Body of pancreas (tissue), 4 donors: ENCODE measurements at places on chromosomes 3 and 15.
A peak's percentile ranks its signal among the peaks of the same experiment; 100 is the strongest.

GRCh38 chr3:14288833-14289451 is 110.3 kb downstream of the LSM3 start:
- DNase-seq: no peak

DNA sequence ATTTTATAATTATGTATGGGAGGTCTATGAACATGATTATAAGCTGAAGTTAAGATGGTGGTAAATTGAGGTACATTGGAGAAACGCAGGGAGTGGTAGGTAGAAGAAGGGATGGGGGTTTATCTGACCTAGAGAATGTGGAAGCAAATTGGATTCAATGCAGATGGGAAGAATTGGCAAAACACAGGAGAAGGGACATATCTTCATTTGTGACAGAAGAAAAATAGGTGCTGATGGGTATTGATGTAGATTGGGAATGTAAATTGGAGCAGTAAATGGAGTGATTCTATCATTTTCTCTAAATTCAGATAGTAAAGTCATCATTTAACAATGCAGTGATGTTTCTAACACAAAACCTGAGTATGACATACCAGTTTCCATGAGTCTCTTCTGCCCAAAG is 39.7 kb upstream of the AADAC start:
- no peak for DNase-seq

GRCh38 chr3:193049935-193050334 is 132.3 kb upstream of the MB21D2 start:
- DNase-seq: no peak

DNA sequence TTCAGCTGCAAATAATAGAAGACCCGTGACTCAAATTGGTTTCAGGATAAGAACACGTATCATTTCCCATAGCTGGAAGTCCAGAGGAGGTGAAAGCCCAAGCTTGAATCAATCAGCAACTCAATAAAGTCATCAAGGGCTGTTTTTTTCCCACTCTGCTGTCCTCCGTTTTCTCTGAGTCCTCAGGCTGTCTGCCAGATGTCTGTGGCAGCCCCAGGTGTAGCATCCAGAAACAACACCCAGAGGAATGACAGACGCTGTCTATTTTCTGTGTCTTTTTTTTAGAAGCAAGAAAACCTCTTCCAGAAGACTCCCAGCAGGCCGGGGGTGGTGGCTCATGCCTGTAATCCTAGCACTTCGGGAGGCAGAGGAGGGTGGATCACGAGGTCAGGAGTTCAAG is 204.4 kb downstream of the FAM43A start:
- no peak for DNase-seq

- DNase-seq: no peak
Measured at GRCh38 chr3:128338536-128339330, 128.0 kb downstream of the DNAJB8 start.

- DNase-seq: no peak
Measured at GRCh38 chr15:68962465-68962864, 32.1 kb downstream of the SPESP1 start.

DNA sequence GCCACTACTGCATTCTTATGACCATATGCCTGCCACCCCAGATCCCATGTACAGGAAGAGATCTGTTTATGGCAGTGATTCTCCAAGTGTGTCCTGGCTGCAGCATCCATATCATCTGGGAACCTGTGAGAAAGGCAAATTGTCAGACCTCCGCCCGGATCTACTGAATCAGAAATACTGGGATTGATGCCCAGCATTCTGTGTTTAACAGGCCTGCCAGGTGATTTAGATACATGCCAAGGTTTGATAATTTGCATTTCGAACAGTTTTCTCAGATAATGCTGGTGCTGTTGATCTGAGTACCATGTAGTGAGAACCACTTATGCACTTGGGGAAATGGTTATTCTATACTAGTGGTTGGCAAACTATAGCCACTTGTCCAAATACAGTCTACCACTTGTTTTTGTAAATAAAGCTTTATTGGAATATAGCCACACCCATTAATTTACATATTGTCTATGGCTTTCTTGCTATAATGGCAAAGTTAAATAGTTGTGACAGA is 165.4 kb downstream of the SSR3 start:
- DNase-seq: no peak

DNA sequence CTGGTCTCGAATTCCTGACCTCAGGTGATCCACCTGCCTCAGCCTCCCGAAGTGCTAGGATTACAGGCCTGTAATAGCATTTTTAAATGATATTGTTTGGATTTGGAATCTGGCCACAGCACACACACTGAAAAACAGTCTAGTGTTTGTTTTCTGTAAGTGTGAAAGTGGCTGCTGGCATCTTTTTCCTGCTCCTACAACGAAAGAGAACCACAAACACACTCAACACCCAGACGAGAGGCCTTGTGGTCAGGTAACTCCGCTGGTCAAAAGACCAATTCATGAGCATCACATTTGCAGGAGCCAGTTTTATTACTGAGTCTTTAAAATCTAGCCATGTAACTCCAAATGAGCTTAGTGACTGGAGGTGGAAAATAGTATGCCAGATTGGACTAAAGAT is 50.2 kb downstream of the IMPG2 start:
- DNase-seq: no peak

- no peak for DNase-seq
Measured at GRCh38 chr3:101689286-101689685, 2.8 kb upstream of the RPL24 start.

- no peak for DNase-seq
Measured at GRCh38 chr3:173826901-173827609, 429.5 kb downstream of the NLGN1 start.

DNA sequence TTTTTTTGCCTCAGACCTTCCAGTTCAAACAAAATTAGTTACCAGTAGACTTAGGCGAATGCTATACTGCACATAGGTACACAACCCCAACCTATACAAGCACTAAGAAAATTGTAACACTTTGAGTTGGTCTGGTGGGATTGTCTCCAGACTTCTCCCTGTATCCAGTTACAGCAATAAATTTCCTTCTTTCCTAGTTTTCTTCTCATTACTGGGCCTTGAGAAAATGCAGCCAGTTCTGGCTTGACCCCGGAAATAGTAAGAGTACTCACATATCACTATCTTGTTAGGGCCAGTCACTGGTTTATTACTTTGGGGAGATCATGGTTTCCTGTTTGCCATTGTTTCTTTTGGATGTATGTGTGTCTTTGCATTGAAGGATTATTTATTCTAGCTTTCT is 868.4 kb downstream of the DIPK2A start:
- DNase-seq: no peak

GRCh38 chr3:138349926-138350665 is 1.7 kb downstream of the MRAS start:
- no peak for DNase-seq

DNA sequence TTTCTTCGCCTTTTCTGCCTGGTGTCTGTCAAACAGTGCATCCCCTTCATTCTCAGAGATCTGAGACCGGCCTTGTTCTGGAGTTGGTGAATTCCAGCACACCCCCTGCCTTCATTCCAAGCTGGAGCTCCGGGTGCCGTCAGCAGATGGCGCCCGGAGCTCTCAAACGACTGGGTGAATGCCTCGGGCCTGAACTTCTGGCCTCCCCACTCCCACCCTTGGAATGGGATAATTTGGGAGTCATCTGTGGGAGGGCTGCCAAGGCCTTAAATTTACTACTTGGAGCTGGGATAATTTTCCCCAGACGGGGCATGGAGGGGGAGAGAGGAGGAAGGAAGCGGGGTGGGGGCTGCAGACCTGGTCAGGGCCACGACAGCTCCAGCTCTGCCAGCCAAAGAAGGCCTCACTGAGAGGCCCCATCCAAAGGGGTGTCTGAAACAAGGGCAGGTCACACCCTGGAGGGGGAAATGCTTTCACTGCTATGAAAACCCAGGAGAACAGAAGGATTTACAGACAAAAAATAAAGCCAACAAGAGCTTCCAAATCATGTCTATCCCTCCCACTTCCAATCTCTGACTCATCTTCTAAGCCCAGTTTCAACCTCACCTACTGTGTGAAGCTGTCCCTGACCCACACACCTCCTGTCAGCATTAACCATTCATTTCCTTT is 187.9 kb downstream of the OPA1 start:
- DNase-seq: peak; percentile 77

GRCh38 chr3:189276444-189277219 is 104.9 kb downstream of the TPRG1 start:
- no peak for DNase-seq

DNA sequence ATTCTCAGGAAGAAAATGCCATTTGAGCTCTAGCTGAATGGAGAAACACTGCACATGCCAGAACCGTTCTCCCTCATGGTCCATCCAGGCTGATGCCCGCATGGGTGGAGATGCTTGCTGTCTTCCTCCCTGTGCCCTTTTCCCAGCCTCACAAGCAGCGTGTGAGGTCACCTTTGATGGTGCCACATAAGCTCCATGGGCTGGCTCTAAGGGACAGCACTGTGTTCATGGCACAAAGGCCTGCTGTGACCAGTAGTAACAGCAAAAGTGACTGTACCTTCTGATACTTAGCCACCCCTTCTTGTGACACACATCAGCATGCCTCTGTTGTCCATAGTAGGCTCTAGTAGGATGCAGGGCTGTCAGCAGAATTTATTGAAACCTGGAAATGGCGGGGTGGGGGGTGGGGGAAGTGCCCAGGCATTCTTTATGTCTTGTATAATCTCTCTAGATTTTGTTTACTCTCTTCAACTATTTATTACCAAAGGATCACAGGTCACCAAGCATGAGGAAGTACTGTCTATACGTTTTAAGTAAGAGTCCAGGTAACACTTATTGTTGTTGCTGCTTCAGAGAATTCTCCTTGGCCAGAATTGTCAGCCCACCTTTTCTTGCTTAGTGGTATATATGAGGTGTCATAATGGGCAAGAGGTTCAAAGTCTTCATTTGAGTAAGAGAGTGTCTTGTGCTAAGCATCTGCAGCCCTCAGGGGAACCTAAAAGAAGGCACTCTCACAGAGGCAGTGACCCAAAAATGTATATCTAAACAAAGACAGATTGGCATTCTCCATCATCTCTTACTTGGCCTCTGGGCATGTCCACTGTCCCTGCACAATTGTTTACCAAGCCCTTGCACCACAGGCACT is 56.5 kb downstream of the RAB7A start:
- DNase-seq: no peak

- DNase-seq: no peak
Measured at GRCh38 chr15:73464602-73465001, 21.6 kb downstream of the REC114 start.

- no peak for DNase-seq
Measured at GRCh38 chr3:176839466-176839865, 357.8 kb downstream of the TBL1XR1 start.

DNA sequence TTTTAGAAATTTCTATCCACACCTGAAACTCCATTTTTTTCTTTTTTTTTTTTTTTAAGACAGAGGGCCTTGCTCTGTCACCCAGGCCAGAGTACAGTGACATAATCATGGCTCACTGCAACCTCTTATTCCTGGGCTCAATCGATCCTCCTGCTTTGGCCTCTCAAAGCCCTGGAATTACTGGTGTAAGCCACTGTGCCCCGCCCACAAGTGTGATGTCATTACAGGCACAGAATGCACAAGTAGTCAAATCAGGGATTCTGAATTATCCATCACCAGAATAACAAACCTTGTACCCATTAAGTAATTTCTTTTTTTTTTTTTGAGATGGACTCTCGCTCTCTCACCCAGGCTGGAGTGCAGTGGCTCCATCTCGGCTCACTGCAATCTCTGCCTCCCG is 1.9 kb downstream of the UQCRC1 start:
- DNase-seq: no peak

- no peak for DNase-seq
Measured at GRCh38 chr3:113058188-113058587, 67.4 kb downstream of the GTPBP8 start.

DNA sequence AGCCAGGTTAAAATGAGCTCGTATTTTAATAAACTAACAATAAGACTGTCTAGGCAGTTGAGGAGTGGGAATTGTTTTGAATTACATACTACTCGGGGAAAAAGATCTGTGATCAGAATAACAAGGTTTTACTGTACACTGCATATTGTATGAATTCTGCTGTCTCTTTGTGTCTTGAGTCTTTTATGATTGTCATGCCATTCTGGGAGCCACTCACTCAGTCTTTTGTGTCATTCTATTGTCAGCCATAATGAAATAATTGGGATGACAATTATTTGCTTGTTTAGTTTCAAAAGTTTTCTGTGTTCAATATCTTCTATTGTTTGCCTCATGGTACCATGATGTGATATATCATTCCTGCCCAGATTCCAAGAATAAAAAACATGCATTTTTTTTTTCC is 339.6 kb upstream of the TBL1XR1 start:
- no peak for DNase-seq

DNA sequence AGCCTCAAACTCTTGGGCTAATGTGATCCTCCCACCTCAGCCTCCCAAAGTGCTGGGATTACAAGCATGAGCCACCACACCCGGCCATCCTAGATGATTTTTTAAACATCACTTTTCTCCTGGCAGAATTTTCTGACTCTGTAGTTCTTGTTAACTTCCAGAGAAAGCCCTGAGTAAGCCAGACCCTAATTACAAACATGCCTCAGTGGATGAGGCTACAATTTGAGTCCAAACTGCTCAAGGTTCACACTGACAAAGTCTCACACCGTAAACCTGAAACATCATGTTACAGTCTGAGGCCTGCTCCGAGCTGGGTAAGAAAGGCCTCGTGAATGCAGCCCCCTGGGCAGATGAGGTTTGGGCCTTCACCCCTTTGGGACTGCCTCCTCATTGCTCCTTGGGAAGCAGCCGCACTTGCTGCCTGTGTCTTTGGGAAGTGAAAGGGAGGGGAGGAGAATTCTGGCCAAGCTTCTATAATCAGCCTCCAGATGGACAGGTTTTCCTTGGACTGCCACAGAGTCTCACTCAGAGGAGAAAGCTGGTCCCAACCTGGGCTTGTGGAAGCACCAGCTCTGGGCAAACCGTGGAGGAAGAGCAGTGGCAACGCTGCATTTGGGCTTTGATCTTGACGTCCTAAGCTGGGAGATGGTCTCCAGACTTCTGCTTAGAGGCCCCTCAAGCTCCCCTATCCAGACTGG is 46.0 kb downstream of the CA12 start:
- no peak for DNase-seq

- DNase-seq: no peak
Measured at GRCh38 chr15:56802161-56802560, 68.9 kb upstream of the ZNF280D start.

GRCh38 chr15:86677278-86677677 is 597.6 kb downstream of the AGBL1 start:
- no peak for DNase-seq
